Cerebellar nuclear complex (tissue), 1 donor: ENCODE measurements at places on chromosomes 6 and 20.

DNA sequence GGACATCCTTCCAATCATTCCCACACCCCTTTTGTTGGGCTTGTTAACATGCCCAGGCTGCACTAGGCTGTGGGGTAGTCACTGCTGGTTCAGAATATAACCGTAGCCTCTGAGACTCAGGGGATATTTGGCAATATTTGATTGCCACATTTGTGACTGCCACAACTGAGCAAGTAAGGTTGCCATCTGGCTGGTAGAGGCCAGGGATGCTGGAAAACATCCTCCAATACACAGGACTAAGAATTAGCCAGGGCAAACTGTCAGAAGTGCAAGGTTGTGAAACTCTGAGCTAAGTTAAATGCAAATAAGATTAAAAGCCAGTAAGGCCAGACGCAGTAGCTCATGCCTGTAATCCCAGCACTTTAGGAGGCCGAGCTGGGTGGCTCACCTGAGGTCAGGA, 112.0 kb downstream of the ZMYND8 start:
- no peak for DNase-seq

DNA sequence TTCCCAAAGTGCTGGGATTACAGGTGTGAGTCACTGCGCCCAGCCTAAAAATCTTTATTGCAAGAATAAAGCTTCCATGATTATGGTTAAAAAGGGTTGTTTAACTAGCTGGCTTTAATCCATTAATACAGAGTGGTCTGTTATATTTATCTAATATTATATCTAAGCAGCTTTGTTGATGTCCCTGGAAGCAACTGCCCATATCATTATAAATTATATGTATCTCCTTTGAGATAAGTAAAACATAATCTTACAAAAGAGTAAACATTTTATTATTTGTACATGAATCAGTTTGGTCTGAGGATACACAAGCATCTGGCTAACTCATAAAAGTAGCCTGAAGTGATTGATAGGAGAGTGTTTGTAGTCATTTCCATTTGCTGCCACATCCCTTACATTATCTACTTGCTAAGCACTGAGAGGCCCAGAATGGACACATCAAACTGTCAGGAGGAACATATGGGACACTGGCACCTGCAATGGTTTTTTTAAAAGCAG, 46.9 kb downstream of the TRAF3IP2 start:
- no peak for DNase-seq

GRCh38 chr6:63816401-63816981, 180.9 kb downstream of the PHF3 start:
- no peak for DNase-seq

DNA sequence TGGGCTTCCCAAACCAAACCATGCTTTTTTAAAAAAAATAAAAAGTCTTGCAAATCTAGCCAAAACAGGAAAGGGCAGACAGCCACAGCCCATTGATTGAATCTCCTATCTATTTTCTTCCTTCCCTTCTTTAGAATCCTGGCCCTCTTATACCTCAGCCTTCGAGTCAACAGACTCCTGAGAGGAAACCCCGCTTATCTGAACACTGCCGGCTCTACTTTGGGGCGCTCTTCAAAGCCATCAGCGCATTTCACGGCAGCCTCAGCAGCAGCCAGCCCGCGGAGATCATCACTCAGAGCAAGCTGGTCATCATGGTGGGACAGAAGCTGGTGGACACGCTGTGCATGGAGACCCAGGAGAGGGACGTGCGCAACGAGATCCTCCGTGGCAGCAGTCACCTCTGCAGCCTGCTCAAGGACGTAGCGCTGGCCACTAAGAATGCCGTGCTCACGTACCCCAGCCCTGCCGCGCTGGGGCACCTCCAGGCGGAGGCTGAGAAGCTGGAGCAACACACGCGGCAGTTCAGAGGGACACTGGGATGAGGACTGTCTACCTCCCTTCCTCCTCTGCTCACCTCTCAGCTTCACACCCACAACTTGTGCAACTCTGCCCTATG, 10.1 kb upstream of the RTF2 start:
- no peak for DNase-seq

DNA sequence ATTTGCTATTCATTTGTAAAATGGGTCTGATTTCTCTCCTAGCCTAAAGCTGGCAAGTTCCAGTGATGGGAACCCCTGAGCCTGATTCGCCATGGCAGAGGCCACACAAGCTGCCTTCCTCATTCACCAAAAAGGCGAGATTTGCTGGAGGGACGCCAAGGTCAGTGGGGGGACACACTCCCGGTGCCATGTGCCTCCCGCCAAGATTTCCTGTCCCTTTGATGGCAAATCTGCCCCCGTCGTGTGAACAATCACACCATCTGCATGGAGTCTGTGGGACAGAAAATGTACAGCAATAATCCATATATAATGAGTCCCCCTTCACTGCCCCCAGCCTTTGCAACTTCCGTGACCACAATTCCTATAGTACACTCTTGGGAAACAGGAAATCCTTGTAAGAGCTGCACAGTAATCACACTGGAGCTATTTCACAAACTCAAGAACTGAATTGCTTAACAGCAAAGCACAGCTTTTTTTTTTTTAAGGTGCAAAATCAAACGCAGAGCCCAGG, 15.7 kb upstream of the IGF2R start:
- no peak for DNase-seq

- DNase-seq = no peak
These were observed 1.7 kb downstream of the BNIP5 start for GRCh38 chr6:36334832-36335459.

- no peak for DNase-seq
These were observed 43.0 kb upstream of the GPR31 start for GRCh38 chr6:167200806-167201205.

DNA sequence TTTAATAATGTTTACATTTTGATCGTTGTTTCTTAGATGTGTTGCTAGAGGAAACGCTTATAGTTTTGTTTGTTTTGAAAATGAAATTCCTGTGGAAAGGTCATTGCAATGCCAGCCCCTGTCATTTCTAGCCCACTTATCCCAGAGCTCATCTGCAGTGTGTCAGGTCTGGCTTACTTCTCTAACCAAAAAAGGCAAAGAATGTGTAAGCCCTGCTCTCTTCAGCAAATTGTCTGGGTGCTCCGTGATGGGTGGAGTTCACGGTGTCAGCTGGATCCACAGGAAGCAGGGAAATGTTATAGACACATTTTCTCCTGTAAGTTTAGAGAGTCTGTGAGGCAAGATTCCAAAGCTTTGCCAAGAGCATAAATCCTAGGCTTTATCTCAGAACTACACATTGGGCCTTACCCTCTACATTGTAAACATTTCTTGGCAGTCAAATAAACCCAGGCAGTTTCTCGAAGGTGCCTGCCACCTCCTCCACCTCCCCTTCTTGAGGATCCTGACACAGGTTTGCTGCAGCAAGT, 50.9 kb downstream of the RPRD1B start:
- no peak for DNase-seq

DNA sequence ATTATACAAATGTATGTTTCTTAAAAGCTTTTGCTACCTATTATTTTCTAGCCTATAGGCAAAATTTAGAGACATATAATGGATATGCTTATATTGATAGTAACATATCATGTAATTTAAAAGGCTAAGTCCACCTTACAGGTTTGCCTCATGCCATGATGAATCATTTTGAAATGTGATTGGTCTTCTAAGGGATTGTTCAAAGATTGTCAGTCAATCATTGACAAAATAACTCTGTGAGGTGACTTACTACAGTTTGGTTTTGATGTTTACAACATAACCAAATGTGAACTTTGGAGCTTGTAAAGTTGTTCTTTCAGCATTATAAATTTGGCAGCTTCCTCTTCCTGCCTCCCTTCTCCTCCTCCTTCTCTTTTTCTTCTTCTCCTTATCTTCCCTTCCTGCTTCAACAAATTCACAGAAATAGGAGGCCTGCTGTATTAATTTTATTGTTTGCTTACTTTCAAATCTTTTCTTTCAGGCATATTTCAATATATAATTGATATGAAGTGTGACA, 39.7 kb upstream of the ZFP64 start:
- DNase-seq = no peak

GRCh38 chr6:44381739-44382138, 5.8 kb upstream of the CDC5L start:
- no peak for DNase-seq
